ENCODE measurements at places on chromosomes 11 and 22. TPM values are rescaled to one million over a fixed set of nuclear protein-coding genes. Genes with fewer than 3 reads are reported as not detected.

The RAB38 gene
- 118 TPM for total RNA-seq

The OR52I2 gene
- under 0.01 TPM for total RNA-seq

The CHRM1 gene
- not detected for total RNA-seq

The TESMIN gene
- total RNA-seq: 6.7 TPM

The DEUP1 gene
- total RNA-seq: not detected

The TEX12 gene
- not detected for total RNA-seq

The LRRC56 gene
- total RNA-seq: 0.48 TPM

The POU2AF2 gene
- total RNA-seq: not detected

The B4GALNT4 gene
- total RNA-seq: 29.4 TPM

The TUBA8 gene
- total RNA-seq: not detected

The TMEM191C gene
- total RNA-seq: not detected

The RNH1 gene
- total RNA-seq: 433 TPM

The PKP3 gene
- 382 TPM for total RNA-seq

The LDHAL6A gene
- not detected for total RNA-seq

The GPR83 gene
- under 0.01 TPM for total RNA-seq

The MS4A8 gene
- total RNA-seq: not detected

The APOL3 gene
- 2.9 TPM for total RNA-seq

The ZNRF3 gene
- 5.1 TPM for total RNA-seq

The SLC5A4 gene
- total RNA-seq: not detected

The CPT1B gene
- total RNA-seq: 2.2 TPM

The FREY1 gene
- 2.6 TPM for total RNA-seq

The CSNK2A3 gene
- total RNA-seq: 2.2 TPM

The SESN3 gene
- total RNA-seq: 7.7 TPM

The OR52N4 gene
- total RNA-seq: not detected

The MTCH2 gene
- total RNA-seq: 66.3 TPM

The CDC42BPG gene
- total RNA-seq: 17.1 TPM

The TMEM109 gene
- total RNA-seq: 17.4 TPM

The USH1C gene
- 0.96 TPM for total RNA-seq

The CTSC gene
- 150 TPM for total RNA-seq

The PLAAT3 gene
- total RNA-seq: 15.9 TPM

The C11orf42 gene
- not detected for total RNA-seq

The TNNI2 gene
- not detected for total RNA-seq

The MRGPRX2 gene
- not detected for total RNA-seq

The GGT5 gene
- not detected for total RNA-seq

The SPI1 gene
- total RNA-seq: not detected

The KREMEN1 gene
- 6.5 TPM for total RNA-seq

The SLC22A12 gene
- not detected for total RNA-seq

The KCNK7 gene
- 3.2 TPM for total RNA-seq

The MRGPRF gene
- not detected for total RNA-seq

The CAPN1 gene
- total RNA-seq: 219 TPM

The VWA5A gene
- total RNA-seq: 10.0 TPM

The ADAMTS8 gene
- not detected for total RNA-seq

The CASP5 gene
- total RNA-seq: 1.1 TPM

The GLYAT gene
- not detected for total RNA-seq

The RASSF10 gene
- total RNA-seq: 1.5 TPM

The ADORA2A gene
- total RNA-seq: 1.1 TPM

The MMP1 gene
- 97.4 TPM for total RNA-seq

The CFAP300 gene
- total RNA-seq: 8.7 TPM

The CEND1 gene
- total RNA-seq: not detected

The MOGAT2 gene
- not detected for total RNA-seq

The GGTLC2 gene
- total RNA-seq: not detected

The PLEKHA7 gene
- total RNA-seq: 2.3 TPM

The RIMBP3B gene
- not detected for total RNA-seq
